ENCODE measurements at places on chromosomes 13 and 19. TPM values are rescaled to one million over a fixed set of nuclear protein-coding genes. Genes with fewer than 3 reads are reported as not detected.

Gene HCN2
- total RNA-seq: 0.84 TPM

Gene ACTMAP
- total RNA-seq: 17.1 TPM

- peaks cover 46% of the 10 kb centered on the region for H3K36me3 ChIP-seq
- H3K27ac ChIP-seq: no peak overlapping the region
- H3K4me3 ChIP-seq: no peak overlapping the region
- no peak for DNase-seq
Observed at GRCh38 chr19:10191347-10191746, 3.4 kb downstream of the DNMT1 start.

DNA sequence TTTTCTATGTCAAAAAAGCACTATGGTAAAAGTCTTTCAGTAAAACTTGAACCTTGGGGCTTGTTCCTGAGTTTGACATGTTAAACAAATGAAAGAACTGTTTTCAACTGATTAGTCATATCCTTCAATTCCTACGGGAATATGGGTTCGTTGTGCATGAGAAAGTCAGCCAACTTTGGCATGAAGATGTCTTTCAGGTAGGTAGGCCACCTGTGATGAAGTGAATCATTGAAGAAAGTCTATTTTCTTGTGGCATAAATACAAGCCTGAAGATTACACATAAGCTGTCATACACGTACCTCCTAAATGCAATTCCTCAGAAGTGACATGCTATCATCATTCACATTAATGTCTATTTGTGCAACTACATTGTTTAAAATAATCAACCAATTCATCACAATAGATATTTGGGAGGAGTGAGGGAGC lies 513.0 kb downstream of the IRS2 start:
- H3K27ac ChIP-seq: no peak overlapping the region
- H3K27me3 ChIP-seq: no peaks in the 10 kb centered on the region
- no peaks in the 10 kb centered on the region for H3K36me3 ChIP-seq
- H3K4me1 ChIP-seq: no peaks in the 10 kb centered on the region

- peaks cover 2% of the 10 kb centered on the region for H3K36me3 ChIP-seq
- DNase-seq: no peak
- H3K4me1 ChIP-seq: no peaks in the 10 kb centered on the region
- peaks cover 10% of the 10 kb centered on the region for H3K27me3 ChIP-seq
Observed at GRCh38 chr19:6119031-6119430, 8.7 kb upstream of the RFX2 start.

DNA sequence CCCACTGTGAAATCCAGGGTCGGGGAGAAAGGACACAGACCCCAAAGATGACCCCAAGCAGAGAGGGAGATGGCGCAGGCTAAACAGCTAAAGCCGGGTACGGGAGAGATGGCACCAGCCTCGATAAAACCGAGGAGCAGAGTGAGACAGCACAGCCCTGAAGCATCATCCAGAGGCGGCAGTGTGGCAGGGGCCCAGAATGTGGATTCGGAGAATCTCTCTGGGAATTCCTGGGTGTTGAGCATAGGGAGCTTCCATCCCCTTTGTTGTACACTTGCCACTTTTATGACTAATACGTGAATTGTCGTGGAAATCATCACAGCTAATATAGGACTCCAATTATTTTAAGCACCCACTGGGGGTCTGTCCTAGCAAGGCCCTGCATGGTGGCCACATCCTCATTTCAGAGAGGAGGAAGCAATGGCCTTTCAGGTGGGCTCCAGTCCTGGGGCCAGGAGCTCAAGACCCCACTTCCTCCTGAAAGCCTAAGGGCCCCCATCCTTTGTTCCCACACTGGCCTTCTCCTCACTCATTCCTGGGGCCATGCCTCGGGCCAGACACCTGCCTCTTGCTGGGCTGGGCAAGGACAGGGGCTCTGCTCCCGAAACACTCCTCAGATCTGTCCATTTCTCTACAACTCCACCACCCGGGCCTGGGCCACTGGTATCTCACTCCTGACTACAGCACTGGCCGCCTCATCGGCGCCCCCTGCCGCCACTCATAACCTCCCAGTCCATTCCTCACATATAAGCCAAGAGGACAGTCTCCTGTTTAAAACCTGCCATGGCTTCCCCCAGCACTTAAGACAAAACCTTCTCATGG lies 29.3 kb upstream of the ATP1A3 start:
- no peak overlapping the region for H3K27ac ChIP-seq
- peak; percentile 26 for DNase-seq
- H3K27me3 ChIP-seq: peaks cover 4% of the 10 kb centered on the region

DNA sequence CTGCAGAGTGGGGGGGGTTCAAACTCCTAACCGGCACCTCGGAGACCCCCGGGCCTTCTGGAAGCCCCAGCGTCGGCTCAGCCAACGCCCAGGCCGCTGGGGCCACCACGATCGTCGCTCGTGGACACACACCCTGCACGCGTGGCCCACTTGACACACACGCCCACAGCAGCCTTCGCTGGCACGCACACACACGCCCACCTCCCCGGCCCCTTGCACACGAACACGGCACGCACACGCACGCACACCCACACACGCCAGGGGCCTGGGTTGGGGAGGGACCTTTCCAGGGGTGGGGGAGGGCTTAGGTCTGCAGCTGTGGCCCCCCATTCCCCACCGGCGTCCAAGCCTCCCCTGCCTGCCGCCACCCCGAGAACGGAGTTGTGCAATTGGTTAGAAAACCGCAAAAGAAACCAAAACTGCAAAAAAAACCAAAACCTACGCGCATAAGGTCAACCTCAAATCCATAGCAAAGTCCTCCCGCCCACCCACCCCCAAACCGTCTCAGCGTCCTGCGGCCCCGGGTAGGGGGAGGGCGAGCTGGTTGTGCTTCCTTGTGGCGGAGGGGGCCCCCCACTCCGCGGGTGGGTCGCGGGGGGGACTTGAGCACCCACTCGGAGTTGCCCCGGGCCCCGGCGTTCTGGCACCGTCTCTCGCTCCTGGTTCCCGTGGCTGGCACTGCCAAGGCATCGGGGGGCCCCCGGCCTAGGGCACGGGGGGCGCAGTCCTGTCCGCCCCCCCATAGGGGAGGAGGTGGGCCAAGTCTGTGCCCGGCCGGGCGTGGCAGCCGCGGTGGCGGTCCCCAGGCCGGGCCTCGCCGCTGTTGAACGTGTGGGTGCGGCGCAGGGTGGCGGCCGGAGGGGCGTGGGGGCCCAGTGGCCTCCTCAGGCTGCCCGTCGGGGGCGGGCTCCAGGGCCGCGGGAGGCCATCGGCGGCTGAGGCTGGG lies 3.3 kb upstream of the LRG1 start:
- H3K27ac ChIP-seq: no peak overlapping the region
- no peaks in the 10 kb centered on the region for H3K27me3 ChIP-seq
- no peak overlapping the region for H3K4me3 ChIP-seq
- H3K36me3 ChIP-seq: peaks cover 2% of the 10 kb centered on the region
- peaks cover 7% of the 10 kb centered on the region for H3K4me1 ChIP-seq
- DNase-seq: no peak

DNA sequence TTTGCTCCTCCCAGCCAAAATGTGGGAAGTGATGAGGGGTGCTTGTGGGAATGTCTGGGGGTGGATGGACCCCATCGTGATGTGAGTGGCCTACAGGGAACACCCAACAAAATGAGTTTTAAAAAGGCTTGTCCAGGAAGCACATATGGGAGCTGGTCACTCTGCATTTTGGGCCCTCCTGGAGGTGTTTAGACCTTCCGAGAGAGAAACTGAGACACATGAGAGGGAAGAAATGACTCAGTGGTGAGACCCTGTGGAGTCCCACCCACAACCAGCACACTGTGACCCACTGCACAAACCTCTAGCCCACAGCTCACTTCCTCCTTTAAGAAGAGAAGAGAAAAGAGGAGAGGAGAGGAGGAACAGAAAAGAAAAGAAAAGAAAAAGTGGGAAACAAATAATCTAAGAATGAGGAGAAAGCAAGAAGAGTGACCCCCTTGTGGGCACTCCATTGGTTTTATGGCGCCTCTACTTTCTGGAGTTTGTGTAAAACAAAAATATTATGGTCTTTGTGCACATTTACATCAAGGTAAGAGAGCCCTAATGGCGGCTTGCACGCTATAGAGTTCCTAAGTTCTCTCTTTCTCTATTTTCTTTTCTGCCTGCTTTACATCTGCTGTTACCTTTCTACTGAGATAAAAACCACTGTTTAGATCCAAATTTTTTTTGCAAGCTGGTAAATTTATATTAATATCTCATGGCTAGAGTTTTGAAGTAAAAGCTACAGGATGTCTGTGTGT lies 13.3 kb upstream of the LILRB1 start:
- no peak overlapping the region for H3K27ac ChIP-seq
- H3K27me3 ChIP-seq: peaks cover 25% of the 10 kb centered on the region

DNA sequence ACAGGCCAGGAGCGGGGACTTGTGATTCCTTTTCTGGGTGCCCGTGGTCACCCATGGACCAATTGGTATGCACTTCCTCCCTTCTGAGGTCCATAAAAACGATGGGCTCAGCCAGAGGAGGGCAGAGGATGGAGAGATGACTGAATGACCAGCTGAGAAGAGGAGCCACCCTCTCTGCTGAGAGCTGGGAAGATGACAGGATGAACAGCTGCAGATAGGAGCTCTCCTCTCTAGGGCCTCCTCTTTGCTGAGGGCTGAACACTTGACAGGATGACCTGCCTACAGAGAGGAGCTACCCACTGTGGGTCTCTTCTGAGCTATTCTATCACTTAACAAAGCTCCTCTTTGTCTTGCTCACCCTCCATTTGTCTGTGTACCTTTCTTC lies 4.1 kb downstream of the IGFL4 start:
- H3K4me3 ChIP-seq: no peak overlapping the region
- peaks cover 7% of the 10 kb centered on the region for H3K27me3 ChIP-seq
- H3K4me1 ChIP-seq: no peaks in the 10 kb centered on the region
- H3K27ac ChIP-seq: no peak overlapping the region
- DNase-seq: no peak

DNA sequence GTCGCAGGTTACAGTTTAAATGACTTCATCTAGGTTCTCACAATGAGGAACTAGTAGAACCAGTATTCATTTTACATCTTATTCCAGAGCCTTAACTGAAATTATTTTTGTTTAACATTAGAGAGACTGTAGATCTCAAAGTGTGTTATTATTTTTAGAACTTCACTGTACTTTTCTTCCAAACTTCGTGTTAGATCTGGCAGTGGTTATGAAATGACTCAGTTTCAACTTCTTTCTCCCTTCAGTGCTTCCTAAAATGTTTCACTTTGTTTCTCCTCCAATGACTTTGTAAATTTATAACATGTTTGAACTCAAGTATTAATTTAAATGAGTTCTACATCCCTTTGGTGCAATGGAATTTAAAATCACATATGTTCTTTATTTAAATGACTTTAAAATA lies 139.3 kb downstream of the PCDH9 start:
- H3K27ac ChIP-seq: no peak overlapping the region
- H3K36me3 ChIP-seq: no peaks in the 10 kb centered on the region
- DNase-seq: no peak
- no peaks in the 10 kb centered on the region for H3K27me3 ChIP-seq
- no peaks in the 10 kb centered on the region for H3K4me1 ChIP-seq

DNA sequence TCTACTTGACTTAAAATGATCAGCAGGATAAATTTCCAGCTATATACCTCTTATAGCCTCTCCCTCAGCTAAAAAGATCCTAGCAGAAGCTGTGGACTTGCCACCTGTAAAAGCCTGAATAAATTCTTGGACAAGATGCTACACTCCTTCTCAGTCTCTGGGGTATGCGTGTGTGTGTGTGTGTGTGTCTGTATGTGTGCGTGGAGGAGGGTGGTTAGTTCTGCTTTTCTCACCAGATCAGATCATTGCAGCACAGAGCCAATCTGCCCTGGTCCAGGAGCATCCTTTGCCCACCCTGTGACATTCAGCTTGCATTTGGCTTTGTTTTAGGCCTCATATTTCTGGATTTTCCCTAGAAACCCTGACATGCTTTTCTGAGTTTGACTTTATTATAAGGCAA lies 438.3 kb downstream of the RFC3 start:
- no peak for DNase-seq
- H3K27ac ChIP-seq: no peak overlapping the region
- no peaks in the 10 kb centered on the region for H3K4me1 ChIP-seq
- H3K36me3 ChIP-seq: no peaks in the 10 kb centered on the region

DNA sequence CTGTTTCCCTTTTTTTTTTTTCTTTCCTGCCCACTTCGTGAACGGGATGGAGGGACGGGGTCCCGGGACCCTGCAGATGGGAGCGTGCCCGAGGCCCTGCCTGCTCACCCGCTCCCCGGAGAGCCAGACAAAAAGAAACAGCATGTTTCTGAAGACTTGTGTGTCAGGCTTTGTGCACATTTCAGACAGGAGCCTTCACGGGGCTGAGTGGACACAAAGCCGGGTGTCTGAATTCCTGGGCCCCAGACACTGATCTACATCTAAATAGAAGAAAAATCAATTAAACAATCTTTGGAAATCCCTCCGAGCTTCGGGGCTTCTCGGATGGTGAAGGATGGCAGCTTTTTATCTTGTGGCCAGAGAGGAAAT lies 4.2 kb downstream of the PGPEP1 start:
- no peak for DNase-seq
- H3K27me3 ChIP-seq: no peaks in the 10 kb centered on the region
- H3K4me1 ChIP-seq: peaks cover 25% of the 10 kb centered on the region
- no peak overlapping the region for H3K27ac ChIP-seq
- H3K4me3 ChIP-seq: no peak overlapping the region

DNA sequence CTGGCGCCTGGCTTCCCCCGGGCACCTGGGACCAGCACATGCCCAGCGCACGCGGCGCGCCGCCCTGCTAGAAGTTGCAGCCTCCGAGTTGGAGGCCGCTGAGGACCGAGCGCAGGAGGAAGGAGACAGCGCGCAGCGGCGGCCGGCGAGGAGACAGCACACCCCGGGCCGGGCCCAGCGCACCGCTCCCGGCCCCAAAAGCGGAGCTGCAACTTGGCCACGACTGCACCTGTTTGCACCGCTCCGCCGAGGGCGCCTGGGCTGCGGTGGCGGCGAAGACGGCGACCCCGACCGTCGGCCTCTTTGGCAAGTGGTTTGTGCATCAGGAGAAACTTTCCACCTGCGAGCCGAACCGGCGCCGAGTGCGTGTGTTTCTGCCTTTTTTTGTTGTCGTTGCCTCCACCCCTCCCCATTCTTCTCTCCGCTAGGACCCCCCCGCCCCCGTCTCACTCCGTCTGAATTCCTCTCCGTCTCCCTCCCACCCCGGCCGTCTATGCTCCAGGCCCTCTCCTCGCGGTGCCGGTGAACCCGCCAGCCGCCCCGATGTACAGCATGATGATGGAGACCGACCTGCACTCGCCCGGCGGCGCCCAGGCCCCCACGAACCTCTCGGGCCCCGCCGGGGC lies at the start of gene SOX1:
Gene SOX1 (plus strand): TSS at position 34 of the 626 bp plus-strand sequence. CDS start 510 bp downstream, at position 544.
- peaks cover 65% of the 10 kb centered on the region for H3K27me3 ChIP-seq
- H3K27ac ChIP-seq: peak within 1 kb of the TSS; percentile 73
- H3K36me3 ChIP-seq: peaks cover 27% of the 10 kb centered on the region
- peak within 1 kb of the TSS; percentile 40 for H3K4me3 ChIP-seq
- H3K4me1 ChIP-seq: no peaks in the 10 kb centered on the region

GRCh38 chr19:55820037-55820436 lies 11.8 kb downstream of the NLRP11 start:
- H3K27ac ChIP-seq: no peak overlapping the region
- H3K4me3 ChIP-seq: no peak overlapping the region
- H3K27me3 ChIP-seq: no peaks in the 10 kb centered on the region

DNA sequence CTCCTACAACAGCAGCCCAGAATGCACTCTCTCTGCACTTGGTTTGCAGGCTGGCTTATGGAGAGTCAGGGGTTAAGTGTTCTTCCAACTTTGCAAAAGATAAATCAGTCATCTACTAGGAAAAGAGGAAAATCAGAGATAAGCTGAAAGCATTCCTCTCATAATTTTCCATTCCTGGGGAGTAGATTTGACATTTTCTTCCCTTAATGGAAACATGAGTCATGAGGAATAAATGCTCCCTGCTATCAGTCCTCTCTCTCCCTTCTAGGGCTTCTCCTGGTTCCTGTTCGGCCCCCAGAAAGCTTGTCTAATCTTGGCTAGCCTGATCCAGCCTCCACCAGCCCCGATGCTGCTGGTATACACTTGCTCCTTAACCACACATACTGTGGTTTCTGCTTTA lies 28.4 kb upstream of the ENOX1 start:
- H3K36me3 ChIP-seq: no peaks in the 10 kb centered on the region
- H3K27me3 ChIP-seq: peaks cover 12% of the 10 kb centered on the region
- DNase-seq: no peak
- no peak overlapping the region for H3K27ac ChIP-seq

Data from activated CD8-positive, alpha-beta T cell treated with anti-CD3 and anti-CD28 coated beads, Interleukin-2, amount 10 ng/mL, durations not matched to agents 7 days and 5 days (primary cell).